ENCODE measurements at places on chromosomes 1 and 21.

- no peak for DNase-seq
These were observed 207.2 kb upstream of the C21orf91 start for GRCh38 chr21:18026359-18026758.

DNA sequence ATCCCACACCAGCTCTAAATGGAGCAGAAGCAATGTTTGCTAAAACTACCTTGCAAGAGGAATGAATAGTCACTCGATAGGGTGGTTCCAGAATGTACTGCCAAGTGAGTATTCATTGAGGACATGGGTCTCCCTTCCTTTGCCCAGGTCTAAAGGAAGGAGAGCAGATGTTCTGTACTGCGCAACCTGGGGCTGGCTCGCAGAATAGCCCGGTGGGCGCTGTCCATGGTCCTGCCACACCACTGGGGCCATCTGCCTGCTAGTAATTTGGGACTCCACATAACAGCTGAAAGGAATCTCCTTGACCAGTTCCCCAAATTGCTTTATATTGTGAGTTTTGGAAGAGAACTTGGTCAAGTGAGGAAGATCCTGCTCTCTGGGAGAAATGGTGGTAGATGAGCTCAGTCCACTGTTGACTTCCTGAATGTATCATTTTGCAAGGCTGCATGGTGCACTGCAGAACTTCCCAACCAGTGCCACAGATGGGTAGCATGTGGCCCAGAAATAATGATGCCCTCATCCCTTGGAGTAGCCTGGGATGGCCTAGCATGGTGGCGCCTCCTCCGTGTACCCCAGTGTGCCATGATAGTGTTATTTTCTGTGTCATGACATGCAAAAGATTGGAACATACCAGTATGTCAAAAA, 5.7 kb downstream of the SLC6A17 start:
- DNase-seq, result no peak

DNA sequence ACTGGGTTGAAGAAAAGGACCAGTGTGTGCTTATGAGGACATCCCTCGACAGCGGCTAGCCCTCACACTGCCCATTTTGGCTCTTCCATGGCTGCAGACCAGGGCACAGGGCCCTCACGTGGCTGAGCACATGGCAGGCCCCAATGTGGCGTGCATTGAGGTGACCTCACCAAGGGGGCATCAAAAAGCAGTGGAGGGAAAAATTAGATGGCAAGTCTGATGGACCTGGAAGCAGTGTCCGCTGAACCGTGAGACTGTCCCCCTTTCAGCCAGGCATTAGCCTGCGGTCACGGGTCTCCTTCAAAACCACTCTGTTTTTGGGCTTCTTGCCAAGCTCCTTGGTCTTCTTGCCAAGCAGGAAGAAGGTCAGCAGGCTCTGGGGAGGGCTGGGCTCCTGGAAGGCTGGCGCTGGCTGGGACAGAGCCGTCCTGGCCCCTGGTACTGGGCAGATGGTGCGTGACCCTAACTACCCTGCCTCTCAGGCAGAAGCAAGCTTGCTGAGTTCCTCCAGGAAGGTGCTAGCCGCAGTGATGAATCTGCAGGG, 30.8 kb downstream of the TRIM67 start:
- DNase-seq, result peak; percentile 12

DNA sequence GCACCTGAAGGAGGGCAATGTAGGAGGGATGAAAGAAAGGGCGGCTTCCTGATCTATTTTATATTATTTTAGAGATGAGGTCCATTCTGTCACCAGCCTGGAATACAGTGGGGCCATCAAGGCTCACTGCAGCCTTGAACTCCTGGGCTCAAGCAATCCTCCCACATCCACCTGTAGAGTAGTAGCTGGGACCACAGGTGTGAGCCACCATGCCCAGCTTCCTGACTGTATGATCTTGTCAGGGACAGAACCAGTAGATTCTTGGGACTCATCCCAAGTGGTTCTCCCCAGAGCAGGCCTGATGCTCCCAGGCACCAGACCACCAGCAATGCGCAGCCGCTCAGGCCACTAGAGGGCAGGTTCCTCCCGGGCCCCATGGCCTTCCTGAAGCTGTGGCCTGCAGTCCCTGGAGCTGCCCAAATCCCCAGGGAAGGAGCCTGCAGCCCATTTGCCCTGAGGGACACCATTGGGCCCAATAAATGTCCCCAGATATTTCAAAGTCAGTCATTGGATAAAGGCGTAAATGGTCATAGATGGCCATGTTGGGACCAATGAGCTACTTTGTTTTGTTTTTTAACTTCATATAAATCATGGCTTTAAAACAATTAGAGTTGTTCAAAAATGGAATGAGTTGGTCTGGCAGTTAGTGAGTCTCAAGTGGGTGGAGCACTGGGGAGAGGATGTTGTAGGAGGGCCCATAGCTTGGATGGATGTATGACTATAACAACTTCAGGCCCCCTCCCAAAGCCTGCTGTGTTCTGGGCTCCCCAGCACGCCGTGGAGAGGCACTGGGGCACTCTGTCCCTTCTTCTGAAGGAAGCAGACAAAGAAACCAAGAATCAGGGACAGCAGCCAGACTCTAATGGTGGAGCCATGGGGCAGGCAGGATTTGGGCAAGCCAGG, 44.7 kb upstream of the GOLT1A start:
- peak; percentile 51 for DNase-seq

- DNase-seq, result peak; percentile 75
These were observed 8.2 kb downstream of the HAPLN2 start for GRCh38 chr1:156627313-156627880.

DNA sequence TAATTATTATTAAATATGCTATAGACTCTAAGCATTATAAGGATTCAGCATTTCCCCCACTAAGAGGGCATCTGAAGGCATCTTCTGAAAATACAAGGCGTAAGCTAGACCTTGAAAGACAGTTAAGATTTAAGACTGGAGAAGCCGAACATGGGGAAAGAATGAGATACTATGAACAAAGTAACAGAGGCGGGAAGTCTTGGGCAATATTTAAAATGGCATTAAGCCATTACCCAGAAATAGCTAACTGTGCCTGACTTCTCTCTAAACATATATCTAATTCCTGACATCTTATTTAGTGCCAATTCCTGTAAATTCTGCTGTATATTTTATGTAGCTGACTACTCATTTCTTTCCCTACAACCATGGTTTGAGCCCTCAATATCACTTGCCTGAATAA, 20.9 kb downstream of the DPH5 start:
- no peak for DNase-seq

DNA sequence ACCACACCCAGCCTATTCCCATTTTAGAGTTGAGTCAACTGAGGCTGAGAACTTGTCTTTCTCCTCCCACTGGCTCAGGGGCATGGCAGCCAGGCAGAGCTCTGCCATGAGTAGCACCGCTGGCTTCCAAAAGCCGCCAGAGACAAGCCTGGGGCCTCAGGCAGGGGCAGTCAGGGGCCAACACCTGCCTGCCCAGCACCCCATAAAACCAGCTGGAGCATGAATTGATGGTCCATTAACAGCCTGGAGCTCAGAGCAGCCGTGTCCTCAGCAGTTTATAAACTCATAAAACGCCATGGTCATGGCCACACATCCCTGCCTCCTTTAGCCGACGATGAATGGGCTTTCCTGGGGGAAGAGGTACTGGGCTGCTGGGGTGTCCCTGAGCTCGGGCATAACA, 50.6 kb upstream of the PAX7 start:
- no peak for DNase-seq

DNA sequence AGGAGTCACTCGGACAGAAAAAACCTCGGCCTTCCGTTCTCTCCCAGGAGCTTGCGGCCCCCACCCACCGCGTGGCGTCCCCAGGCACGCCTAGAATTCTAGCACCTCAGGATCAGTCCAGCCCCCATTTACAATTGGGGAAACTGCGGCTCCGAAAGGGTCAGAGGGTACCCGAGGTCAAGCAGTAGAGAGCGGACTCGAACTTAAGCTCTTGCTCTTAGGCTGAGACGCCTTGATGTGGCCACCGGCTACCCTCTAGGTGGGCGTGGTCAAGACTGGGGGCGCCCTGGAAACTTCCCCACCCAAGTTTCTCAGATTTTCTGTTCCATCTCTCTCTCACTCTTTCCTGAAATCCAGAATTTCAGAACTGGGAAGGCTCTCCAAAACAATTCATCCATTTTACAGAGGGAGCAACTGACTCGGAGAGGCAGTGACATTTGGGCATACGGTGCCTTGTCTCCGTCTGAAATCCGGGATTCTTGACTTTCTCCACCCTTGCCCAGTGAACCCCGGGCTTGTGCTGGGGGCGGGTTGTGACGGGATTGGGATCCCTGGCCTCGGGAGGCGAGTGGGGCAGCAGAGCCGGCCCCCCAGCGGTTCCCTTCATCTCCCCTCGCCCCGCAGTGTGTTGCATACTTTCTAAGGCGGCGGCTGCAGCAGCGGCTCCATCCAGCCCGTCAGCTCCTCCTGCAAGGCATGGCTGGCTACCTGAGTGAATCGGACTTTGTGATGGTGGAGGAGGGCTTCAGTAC, 777 bp downstream of the AZIN2 start:
- no peak for DNase-seq

DNA sequence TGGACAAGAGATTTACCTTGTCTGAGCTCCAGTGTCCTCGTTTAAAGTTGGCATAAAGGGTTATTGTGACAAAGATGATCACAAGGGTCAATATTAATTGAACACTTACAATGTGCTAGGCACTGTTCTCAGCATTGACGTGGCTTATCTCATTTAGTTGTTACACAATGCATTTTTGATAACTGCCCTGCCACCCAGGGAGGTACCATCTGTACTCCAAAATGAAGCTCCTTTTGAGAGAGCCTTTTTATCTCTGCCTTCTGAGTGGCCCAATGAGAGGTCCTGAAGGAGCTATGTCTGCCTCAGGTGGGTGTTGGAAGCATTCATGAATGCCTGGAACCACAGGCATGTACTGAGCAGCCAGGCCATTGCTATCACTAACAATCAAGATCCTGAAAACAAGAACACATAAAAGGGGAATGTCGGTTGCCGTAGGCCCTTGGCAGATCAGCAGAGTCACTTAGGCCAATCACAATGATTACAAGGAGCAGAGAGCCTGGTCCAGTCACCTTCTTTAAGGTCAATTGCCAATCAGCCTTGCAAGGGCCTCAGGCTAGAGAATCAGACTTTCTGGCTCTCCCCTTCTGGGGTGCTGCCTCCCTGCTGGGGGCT, 78.5 kb downstream of the NMNAT2 start:
- DNase-seq, result no peak

- DNase-seq, result no peak
These were observed 25.0 kb downstream of the SDC3 start for GRCh38 chr1:30883389-30884172.

DNA sequence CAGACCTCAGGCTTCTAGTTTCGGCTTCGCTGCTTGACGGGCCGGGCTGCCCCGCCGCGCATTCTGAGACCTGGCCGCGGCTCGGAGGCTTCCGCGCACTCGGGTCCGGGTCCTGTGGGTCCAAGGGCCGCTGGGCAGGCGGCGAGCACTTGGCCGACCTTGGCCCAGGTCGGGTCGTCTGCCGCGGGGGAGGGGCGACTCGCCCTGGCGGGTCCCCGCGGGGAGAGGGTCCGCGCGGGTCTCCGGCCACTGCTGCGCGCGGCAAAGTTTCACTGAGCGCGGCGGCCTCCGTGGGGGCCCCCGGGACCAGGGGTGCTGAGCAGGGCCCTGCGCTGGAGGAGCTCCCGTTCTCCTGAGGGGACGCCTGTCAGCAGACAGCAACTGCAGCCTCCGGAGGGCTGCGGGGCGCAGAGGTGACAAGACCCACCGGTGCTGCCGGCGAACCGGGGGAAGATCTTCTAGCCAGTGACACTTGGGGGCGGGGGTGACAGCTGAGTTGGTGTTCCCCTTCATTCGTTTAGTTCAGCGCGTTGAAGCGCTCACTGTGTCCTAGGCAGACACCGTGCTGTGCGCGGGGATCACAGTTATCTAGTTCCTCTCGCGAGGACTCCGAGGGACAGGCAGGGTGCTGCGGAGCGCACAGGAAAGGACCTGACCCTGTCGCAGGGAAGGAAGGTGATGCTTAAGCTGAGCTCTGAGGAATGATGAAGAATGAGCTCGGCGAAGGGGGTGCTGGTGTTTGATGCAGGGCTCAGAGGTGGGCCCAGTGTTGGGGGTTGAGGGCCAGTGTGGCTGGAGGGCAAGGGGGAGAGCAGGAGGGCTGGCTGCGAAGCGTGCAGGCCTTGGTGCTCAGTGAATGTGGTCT, 725 bp downstream of the MTFR1L start:
- DNase-seq, result peak; percentile 72

DNA sequence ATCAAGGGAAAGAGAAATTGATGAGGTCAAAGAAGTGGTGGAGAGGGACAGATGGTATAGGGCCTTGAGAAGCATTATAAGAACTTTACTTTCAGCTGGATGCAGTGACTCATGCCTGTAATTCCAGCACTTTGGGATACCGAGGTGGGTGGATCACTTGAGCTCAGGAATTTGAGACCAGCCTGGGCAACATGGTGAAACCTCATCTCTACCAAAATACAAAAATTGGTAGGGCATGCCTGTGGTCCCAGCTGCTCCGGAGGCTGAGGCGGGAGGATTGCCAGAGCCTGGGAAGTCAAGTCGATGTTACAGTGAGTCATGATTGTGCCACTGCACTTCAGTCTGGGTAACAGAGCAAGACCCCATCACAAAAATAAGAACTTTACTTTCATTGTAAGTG, 5.7 kb downstream of the TMEM50A start:
- DNase-seq, result no peak

- DNase-seq, result no peak
These were observed 183.6 kb upstream of the UBE2U start for GRCh38 chr1:64019818-64020217.

DNA sequence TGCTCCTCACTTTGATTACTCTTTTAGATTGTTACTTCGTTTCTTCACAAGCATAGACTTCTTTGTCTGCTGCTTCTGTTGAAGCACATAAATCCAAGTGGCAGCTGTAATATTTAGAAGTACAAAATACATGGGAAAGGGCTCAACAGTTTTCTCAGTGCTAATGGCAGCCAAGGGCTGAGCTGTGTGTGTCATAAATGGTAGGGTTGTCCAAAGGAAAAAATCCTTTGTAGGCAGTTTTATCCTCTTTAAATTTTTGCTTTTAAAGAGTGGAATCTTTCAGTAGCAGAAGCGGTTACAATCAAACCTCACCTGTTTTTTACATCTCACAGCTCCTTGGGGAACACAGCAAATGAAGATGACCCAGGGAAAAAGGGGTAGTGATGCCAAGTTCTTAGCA, 650.8 kb downstream of the PLPP3 start:
- DNase-seq, result no peak

DNA sequence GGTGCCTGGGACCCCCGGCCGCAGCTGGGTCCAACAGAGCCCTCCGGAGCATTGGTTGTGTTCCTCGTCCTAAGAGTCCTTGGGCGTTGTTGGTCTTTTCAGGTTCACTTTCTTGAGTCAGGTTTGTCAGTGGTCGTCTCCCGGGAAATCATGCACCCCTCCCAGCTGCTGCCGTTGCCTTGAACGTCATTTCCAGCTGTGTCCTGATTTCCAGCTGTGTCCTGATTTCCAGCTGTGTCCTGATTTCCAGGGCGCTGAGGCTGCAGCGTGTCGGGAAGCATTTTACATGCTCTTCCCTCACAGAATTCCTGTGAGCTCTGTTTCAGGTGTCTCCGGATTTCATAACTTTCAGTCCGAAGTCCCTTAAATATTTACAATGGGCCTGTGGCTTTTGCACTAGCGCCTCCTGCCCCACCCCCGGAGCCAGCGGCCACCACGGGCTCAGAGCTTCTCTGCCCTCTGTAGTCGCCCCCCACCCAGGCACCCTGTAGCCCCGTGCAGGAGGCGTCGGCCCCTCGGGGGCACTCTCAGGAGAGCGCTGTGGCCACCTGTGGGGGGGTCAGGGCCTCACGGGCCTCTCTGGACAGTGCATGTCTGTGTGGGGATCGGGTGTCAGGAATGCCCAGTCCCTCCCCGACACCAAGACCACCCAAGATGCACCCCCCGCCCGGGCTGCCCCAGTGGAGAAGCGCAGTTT, 66.7 kb downstream of the COL18A1 start:
- DNase-seq, result no peak

GRCh38 chr1:41467673-41468072, 16.8 kb downstream of the EDN2 start:
- DNase-seq, result no peak
